A549 treated with dexamethasone at 1 μM for 4 hours (cell line): ENCODE measurements at places on chromosomes 16 and 17. TPM values are rescaled to one million over a fixed set of nuclear protein-coding genes. Genes with fewer than 3 reads are reported as not detected.

The GTF3C1 gene
- total RNA-seq = 54.6 to 76.3 TPM (median 72.0 TPM) in 5 replicates

The GALNS gene
- 33.6 to 49.8 TPM (median 48.4 TPM) in 5 replicates for total RNA-seq

The LRRC46 gene
- total RNA-seq = 3.3 to 4.8 TPM (median 3.9 TPM) in 5 replicates

The CDT1 gene
- 21.2 to 32.5 TPM (median 30.5 TPM) in 5 replicates for total RNA-seq

The MEIOB gene
- total RNA-seq = 1.0 to 1.7 TPM (median 1.3 TPM) in 5 replicates

The SLC4A1 gene
- 0.02 TPM in 2 of 5 replicates, not detected in the others for total RNA-seq
